T1000 (cell line): ENCODE measurements at places on chromosomes 4 and X.

GRCh38 chr4:48945981-48946380 is 39.4 kb upstream of the OCIAD2 start:
- DNase-seq, result no peak

DNA sequence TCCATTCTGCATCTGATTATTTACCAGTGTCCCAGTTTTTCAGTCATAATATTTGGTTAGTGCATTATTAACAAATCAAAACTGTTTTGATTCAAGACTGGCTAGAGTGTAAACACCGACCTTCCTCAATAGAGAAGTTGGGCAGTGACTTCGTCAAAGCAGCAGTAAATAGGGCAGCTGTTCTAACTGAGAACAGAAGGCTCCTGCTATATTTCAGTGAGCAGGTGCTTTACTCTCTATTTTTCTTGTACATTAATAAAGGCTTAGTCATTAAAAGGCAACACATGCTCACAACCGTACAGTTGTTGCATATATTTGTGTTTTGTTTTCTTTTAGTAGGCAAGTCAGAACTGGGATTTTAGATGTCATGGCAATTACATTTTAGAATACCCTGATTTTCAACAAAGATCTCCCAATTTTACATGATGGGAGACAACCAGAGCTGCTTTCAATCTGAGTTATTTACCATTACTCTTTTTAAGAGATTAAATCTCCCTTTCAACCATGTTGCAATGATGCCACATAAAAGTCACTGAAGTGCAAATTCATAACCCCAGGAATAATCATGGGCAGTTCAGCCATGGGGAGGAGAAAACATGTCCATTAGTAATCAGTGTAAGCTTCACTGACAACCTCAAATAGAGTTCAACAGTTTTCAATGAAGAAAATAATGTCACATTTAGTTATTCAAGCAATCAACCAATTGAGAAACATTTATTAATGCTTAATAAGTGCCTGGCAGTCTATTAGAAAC is 233.3 kb downstream of the NDST4 start:
- no peak for DNase-seq

DNA sequence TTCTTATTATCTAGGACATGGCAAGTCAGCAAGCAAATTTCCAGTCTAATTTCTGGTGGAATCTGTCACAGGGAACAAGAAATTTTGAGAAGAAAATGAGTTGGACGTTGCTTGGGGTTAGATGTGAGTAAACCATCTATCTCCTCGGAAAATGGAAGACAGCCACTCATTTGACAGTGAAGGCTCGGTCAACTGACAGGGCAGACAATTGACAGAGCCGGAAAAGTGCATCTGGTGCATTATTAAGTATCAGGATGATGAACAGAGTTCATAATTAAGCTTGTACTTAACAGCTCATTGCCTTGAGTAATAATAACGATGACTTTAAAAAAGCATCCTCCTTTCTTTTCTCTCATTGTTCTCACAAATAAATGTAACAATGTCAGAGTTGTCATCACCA is 168.4 kb downstream of the MAD2L1 start:
- no peak for DNase-seq

GRCh38 chrX:47540754-47541538 is 20.1 kb upstream of the ARAF start:
- DNase-seq, result peak; percentile 43

DNA sequence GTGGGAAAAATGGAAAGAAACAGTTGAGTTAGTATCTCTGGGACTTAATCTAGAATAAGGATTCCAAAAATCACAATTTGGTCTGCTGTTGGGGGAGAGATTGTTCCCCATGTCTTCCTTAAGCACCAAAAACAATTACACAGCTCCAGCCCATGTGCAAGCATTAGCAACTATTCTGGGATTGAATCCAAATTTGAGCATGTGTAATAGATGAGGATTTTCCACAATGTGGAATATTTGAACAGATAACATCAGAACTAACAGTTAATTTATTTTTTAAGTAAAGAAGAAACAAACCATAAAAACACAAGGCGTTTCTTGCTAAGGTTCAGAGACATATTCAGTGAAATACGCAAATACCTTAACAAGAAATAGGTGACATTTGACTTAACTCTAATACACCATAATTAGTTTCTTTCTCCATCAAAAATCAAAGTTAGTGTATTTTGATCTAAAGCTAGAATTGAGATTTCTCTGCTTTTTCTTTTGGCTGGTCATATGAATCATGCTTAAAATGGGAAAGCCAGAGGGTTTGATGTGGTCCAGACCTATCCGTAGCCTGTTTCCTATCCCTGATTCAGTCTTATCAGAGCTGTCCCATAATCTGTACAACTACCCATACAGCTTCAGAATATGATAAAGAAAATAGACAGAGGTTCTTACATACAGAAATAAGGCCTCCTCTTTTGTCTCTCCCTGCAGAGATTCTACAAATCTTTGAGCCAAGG is 413.4 kb downstream of the PACRGL start:
- no peak for DNase-seq

DNA sequence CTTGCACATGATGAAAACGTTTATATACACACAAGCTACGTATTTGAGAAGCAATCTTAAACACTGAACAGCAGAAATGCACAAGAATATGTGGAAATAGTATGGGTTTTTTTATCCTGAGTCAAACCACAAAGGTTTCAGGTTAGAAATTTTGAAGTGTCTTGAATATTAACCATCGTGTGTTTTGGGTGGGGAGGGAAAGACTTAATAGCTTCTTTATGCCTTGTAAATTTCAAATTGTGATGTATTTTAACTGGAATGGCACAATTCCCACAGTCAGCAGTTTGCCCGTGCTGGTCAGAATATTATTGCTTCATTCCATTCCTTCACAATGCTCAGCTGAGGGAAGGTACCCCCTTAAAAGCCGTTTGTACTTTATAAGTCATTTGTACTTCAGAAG is 67.4 kb upstream of the WDR1 start:
- no peak for DNase-seq

GRCh38 chrX:108468486-108468885 is 28.8 kb downstream of the COL4A5 start:
- no peak for DNase-seq

DNA sequence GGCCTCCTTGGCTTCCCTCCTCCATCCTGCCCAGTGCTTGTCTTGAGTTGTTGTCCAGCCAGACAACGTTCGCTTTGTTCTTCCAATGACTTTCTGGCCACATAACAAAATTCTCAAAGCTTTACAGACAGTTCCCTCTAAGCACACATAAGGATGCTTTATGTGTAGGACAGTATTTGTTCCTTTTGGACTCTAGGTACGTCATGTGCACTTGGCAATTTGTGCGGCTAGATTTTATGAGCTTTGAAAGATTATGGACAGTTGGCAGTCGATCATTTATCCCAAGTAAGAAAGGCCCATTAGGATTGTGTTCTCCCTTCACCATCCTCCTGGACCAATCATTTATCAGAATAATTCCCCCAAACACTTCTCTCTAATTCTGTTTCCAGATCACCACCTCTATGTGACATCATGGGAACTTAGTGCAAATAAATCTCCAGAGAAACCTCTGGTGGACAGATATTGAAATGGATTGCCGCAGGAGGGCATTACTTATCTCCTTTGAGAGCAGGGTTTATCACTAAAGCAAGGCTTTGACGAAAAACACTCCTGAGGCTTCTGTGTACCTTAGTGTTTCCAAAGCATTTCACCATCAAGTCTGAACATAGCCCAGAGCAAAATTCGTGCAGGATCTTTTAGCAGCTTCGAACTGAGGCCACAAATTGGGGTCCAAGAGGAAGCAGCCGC is 77.4 kb upstream of the BMPR1B start:
- DNase-seq, result no peak

GRCh38 chr4:42306221-42307109 is 90.8 kb upstream of the SHISA3 start:
- DNase-seq, result no peak

DNA sequence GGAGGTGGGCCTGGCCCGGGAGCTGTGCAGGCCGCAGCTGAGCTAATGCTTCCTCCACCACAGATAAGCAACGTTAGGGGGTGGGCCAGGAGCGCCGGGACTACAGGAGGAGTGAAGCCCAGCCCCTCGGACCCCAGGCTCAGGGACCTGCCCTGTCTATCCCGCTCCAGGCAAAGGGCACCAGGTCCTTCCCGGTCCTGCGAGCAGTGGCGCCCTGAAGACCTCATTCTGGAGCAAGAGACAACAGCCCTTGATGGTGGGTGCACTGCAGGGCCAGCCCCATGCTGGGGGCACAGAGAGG is 730 bp upstream of the TREX2 start:
- no peak for DNase-seq

GRCh38 chr4:59945716-59946115 is 1254.4 kb upstream of the ADGRL3 start:
- no peak for DNase-seq

DNA sequence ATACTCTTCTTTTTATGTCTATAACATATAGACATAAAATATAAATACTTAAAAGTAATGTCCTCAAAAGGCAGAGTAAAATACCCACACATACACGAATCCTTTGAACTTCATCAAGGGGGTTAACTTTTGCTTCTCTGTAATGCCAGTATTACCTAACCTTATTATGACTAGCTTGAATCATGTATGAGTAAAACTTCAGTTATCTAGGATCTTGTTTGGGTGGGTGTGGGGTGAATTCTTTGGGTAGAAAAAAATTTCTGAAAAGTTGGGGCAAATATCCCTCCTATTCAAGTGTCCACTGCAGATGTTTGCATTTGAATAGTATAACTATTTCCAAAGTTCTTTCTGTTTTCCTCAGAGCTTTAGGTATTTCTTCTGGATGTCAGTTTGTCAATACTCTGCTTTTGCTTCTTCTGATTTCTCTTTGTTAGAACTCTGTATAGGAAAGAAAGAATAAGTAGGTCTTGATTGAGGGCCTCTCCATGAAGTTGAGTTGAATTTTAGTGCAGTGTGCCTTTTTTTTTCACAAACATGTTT is 173.8 kb downstream of the ADGRL3 start:
- DNase-seq, result no peak

DNA sequence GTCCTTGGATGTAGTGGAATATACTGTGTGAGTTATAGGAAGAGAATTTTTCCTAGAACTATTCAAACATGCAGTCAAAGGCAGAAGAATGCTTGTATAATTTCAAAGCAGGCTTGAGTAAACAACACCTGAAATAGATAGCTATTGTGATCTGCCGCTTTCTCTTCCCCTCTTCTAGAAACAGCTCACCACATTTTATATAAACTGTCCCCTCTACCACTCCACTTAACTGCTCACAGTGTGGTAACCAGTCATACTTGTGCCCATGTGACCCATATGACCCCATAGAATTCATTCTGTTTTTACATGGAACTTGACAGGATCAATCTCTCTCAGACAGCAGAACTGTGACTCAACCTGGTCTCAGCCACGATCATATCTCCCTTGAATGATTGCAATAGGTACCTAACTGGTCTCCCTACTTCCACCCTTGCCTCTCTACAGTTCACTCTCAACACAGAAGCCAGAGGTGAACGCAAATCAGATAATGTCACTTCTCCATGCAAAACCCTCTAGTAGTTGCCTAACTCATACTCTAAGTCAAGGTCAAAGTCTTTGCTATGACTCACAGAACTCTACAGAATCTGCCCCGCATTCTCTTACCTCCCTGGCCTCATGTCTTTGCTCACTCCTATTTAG is 85.6 kb upstream of the EFHC2 start:
- no peak for DNase-seq

GRCh38 chrX:153576239-153576870 is 22.6 kb downstream of the CCNQ start:
- DNase-seq, result no peak

GRCh38 chr4:141238186-141238585 is 17.5 kb downstream of the ZNF330 start:
- DNase-seq, result no peak

- no peak for DNase-seq
Observed at GRCh38 chr4:8144359-8144758, 14.3 kb downstream of the ABLIM2 start.

GRCh38 chrX:24207826-24208225 is 58.3 kb downstream of the ZFX start:
- DNase-seq, result no peak

GRCh38 chr4:176413171-176413570 is 93.4 kb downstream of the SPCS3 start:
- no peak for DNase-seq

GRCh38 chrX:68931345-68931744 is 102.5 kb downstream of the EFNB1 start:
- DNase-seq, result no peak

DNA sequence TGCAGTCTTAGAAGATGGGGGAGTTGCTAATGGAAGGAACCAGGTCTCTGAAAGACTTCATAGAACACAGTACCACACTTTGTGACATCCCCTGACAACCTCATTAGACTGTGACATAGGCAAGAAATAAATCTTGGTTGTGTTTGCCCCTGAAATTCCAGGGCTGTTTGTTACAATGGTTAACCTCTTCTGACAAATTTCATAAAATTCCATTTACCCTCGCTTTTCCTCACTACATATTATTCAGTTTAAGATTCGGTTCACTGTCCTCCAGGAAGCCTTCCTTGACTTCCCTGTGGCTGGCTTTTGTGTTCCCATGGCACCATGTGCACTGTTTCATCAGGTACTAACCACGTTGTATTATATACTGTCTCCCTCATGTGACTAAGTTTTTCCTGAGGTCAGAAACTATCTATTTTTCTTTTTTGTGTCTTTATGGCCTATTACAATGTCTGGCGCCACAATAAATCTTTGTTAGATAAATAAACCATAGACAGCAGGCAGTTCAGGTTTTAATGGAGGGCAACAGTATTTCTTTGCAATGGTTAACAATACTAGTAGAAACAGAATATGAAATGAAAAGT is 54.2 kb downstream of the ATXN3L start:
- no peak for DNase-seq

DNA sequence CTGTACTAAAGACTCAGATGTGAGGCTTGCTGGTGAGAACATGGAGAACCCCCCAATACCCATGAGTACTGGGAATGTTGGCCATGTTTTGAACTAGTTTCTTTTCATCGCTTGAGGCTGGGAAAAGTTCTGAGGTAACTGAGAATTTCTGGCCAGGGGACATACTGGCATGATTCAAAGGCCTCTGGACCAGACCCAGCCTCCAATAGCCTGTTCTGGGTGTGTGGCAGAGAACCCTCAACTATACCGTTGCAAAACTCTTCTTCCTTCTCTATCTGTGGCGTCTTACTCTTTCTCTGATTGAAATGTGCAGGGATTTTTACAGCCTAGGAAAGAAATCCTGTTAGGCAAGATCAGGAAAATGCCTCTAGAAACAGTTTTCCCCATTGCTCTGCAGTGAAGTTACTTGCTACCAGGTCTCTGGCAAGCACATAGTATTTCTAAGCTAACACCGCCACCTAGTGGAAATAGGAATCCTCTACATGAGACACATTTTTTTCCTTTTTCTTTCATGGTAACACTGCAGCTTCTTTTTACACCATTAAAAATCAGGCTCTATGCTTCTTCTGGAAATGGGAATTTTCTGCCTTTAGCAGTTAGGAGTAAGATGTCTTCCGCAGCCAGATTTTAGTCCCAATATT is 170.7 kb upstream of the ZCCHC13 start:
- DNase-seq, result peak; percentile 1

- DNase-seq, result no peak
Observed at GRCh38 chrX:17380221-17380620, 5.2 kb downstream of the NHS start.

- DNase-seq, result no peak
Observed at GRCh38 chr4:17322514-17322913, 189.4 kb downstream of the QDPR start.
